ENCODE measurements at places on chromosomes 1 and 21. TPM values are rescaled to one million over a fixed set of nuclear protein-coding genes. Genes with fewer than 3 reads are reported as not detected.

SMIM1 gene
- 3.7 TPM for polyA plus RNA-seq

ERG gene
- 20.6 TPM for polyA plus RNA-seq

ARHGEF10L gene
- polyA plus RNA-seq = 19.8 TPM

AIRE gene
- 0.15 TPM for polyA plus RNA-seq

OR2W3 gene
- polyA plus RNA-seq = 0.15 TPM

RGS1 gene
- polyA plus RNA-seq = 3.9 TPM

GDAP2 gene
- 3.6 TPM for polyA plus RNA-seq

SLAMF1 gene
- polyA plus RNA-seq = not detected

S100A16 gene
- polyA plus RNA-seq = 30.9 TPM

B4GALT3 gene
- polyA plus RNA-seq = 26.4 TPM

CFHR4 gene
- polyA plus RNA-seq = not detected

TACSTD2 gene
- 3.2 TPM for polyA plus RNA-seq

WDR64 gene
- not detected for polyA plus RNA-seq

DFFB gene
- 4.4 TPM for polyA plus RNA-seq

INAVA gene
- 11.4 TPM for polyA plus RNA-seq

FALEC gene
- polyA plus RNA-seq = not detected

C1QC gene
- 46.8 TPM for polyA plus RNA-seq

ADORA3 gene
- polyA plus RNA-seq = 5.5 TPM

USH2A gene
- not detected for polyA plus RNA-seq

PKP1 gene
- 6.2 TPM for polyA plus RNA-seq

TMPRSS3 gene
- polyA plus RNA-seq = 0.45 TPM

MYBPH gene
- 0.08 TPM for polyA plus RNA-seq

NUP133 gene
- 11.7 TPM for polyA plus RNA-seq

NSUN4 gene
- polyA plus RNA-seq = 10.0 TPM

PTPN14 gene
- polyA plus RNA-seq = 7.3 TPM

TRABD2B gene
- polyA plus RNA-seq = 2.4 TPM

LINGO4 gene
- not detected for polyA plus RNA-seq

DYNLT4 gene
- not detected for polyA plus RNA-seq

SSX2IP gene
- 1.3 TPM for polyA plus RNA-seq

B3GALT6 gene
- polyA plus RNA-seq = 13.0 TPM

OR2L2 gene
- not detected for polyA plus RNA-seq

LCE2C gene
- not detected for polyA plus RNA-seq

LMNA gene
- 239 TPM for polyA plus RNA-seq

GPR37L1 gene
- 0.03 TPM for polyA plus RNA-seq

EYA3 gene
- 5.1 TPM for polyA plus RNA-seq

ANXA9 gene
- polyA plus RNA-seq = 3.1 TPM

HENMT1 gene
- polyA plus RNA-seq = 1.6 TPM
